Activated T-helper 1 cell treated with anti-CD3 and anti-CD28 coated beads, Interleukin-12 subunit alpha, Interleukin-12 subunit beta, Interleukin-2, Interleukin-4 antibody, amounts not matched to agents 30 ng/mL and 10 ng/mL and 1 ng/mL, durations not matched to agents 14 hours and 24 hours and 36 hours (primary cell): ENCODE measurements at places on chromosomes 1 and 21.

GRCh38 chr1:94228640-94229375, 8.6 kb downstream of the ARHGAP29 start:
- DNase-seq, result no peak

GRCh38 chr1:184545601-184546000, 158.8 kb downstream of the C1orf21 start:
- no peak for DNase-seq

- DNase-seq, result no peak
Measured at GRCh38 chr21:28393279-28393678, 599.4 kb downstream of the LTN1 start.

DNA sequence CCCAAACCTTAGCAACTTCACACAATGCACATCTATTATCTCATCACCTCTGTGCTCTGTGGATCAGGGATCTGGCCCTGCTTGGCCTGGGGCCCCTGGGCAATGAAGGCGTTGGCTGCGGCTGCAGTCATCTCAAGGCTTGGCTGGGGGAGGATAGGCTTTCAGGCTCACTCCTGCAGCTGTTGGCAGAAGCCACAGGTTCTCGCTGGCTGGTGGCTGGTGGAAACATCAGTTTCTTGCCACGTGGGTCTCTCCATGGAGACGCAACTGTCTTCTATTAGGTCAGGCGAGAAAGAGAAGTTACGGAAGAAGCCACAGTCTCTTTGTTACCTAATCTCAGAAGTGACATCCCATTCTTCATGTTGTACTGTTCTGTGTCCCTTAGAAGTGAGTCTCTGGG, 3.6 kb upstream of the NPPA start:
- DNase-seq, result no peak

- no peak for DNase-seq
Measured at GRCh38 chr1:59833991-59834390, 19.2 kb downstream of the HOOK1 start.

DNA sequence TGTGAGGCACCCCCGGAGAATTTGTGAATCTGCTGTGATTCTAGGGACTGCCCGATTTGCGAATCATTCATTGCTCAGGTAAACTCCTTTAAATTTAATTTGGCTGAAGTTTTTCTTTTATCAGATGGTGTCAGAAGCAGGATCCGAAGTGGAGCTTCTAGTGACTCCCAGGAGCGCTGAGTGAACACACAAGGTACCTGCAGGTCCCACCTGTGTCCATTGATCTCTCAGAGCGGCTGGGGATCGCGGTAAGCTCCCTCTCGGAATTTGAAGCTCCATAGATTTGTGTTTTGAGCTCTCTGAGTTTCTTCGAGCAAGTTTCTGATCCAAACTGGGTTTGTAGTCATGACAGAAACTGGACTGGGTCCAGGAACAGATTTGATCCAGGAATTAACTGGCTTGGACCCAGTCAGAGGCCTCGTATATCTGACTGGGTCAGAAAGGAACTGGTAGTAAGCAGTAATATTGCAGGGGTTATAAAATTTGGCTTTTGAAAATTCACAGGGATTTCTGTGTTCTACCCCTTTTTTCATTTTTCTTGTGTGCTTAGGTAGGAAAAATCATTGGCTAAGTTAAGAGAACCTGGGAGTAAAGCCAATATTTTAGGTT, 56.2 kb upstream of the EDEM3 start:
- no peak for DNase-seq

GRCh38 chr1:198123133-198123532, 33.7 kb upstream of the NEK7 start:
- DNase-seq, result no peak
